ENCODE measurements at places on chromosomes 13 and 19. TPM values are rescaled to one million over a fixed set of nuclear protein-coding genes. Genes with fewer than 3 reads are reported as not detected.

DNA sequence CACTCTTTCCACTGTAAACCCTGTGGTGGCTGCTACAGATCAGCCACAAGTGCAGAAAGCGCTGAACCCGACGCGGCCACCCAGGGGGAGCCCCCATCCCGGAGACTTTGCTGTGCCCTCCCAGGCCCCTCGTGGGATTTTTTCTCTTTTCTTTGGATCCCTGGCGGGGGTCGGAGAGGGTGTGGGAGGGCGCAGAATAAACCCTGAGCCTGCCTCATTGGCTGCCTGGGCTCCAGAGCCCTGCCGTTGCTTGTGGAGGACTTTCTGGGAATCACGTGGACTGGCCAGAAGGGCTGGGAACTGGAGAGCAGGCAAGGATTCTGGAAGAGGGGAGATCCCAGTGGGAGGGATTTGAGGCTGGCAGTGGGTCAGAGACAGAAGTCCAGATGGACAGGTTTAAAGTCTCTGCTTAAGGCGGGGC is 24.9 kb downstream of the GADD45B start:
- no peak for DNase-seq

DNA sequence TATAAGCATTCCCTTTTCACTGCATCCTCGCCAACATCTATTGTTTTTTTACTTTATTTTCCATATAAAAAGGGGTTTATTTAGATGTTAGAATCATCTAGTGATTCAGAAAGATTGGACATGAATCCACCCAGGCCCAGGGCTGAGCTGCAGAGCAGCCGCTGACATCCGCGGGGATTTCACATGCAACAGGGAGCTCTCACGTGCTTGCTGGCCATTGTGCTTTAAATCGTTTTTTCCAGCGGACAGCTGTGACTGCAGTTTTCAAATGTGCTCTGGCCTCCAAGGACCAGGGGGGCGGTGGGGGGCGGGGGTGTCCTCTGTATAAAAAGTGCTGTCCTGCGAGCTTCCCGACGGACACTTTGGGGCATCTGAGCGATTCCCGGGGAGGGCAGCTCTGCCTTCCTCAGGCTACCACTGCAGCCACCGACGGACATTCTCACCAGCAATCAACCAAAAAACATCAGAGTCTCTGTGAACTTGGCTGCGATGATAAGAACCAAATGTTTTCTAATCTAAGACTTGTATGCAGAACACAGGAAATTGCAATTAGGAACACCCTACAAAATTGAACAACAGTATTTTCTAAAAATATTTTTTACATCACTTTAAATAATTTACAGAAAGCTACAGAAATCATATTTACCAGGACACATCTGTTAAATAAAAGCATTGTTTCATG is 12.6 kb downstream of the RB1 start:
- DNase-seq = no peak

Gene ANGPTL4
- total RNA-seq = 2.8 TPM

- DNase-seq = no peak
These were observed 55.8 kb downstream of the CPAMD8 start for GRCh38 chr19:16970821-16971220.

DNA sequence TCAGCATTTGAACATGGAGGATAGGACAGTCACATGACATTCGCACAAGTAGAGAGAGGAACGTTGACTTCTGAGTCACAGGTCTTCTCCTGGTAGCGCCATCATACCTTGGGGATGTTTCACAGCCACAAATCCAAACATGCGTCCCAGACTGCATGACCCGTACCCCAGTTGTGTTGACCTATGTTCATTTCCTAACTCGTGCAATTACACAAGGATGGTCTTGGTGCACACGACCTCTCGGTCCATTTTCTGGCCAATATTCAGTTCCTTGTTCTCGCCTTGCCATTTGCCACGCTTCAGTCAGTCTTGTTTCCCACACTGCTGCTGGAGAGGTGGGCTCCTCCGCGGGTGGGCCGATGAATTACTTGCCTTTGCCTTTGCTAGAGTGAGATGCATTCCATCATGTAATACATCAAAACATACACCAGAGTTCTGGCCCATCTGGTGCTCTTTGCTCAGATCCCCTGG is 87.3 kb downstream of the COL4A2 start:
- no peak for DNase-seq

- peak; percentile 18 for DNase-seq
These were observed 2.5 kb downstream of the ZC3H4 start for GRCh38 chr19:47111006-47111621.

GRCh38 chr13:87894059-87894458 is 222.9 kb downstream of the SLITRK5 start:
- no peak for DNase-seq

Data from pancreas (tissue), 10 donors.